ENCODE measurements at places on chromosomes 4 and X.

GRCh38 chr4:25788703-25789238, 74.0 kb downstream of the SEL1L3 start:
- no peak for DNase-seq

- DNase-seq = no peak
Observed at GRCh38 chr4:3532751-3533422, 665 bp upstream of the LRPAP1 start.

GRCh38 chr4:119707336-119707735, 78.7 kb upstream of the PDE5A start:
- no peak for DNase-seq

DNA sequence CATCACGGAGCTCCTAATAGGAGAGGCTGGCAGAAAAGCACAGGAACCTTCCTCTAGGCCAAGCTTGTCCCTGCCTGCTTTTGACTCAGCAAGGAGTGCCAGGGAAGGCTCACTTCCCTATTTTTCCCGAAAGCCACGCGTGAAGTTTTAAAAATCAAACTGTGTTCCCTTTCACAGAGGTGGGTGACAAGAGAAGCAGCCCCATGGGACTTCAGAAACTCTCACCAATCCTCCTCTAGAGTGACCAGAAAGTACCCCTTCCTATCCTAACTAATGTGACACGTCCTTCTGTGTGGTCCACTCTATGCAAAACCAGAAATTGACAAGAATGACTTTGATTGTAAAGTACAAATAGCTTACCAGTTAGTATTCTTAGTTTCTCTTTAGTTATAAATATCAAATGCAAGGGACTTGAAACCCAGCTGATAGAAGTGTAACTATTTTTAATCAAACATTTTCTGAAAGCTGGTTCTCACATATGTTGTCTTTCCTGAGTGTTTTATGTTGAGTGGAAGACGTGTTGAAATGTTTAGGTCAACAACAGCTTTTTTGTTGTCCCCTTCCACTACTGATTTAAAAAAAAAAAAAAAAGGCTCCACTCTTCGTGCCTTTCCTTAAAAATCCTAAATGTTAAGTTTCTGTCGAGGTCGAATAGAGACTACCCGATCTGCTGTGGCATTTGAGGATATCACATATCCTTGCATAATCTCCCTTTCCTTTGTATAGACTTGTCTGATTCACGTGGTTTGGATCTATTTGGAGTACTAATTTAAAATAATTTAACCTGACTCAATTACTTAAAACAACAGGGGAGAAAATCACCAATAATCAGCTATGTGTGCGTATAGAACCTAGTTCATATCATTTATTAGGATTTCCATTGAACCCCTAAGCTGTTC, 42.1 kb downstream of the NFKB1 start:
- DNase-seq = no peak

DNA sequence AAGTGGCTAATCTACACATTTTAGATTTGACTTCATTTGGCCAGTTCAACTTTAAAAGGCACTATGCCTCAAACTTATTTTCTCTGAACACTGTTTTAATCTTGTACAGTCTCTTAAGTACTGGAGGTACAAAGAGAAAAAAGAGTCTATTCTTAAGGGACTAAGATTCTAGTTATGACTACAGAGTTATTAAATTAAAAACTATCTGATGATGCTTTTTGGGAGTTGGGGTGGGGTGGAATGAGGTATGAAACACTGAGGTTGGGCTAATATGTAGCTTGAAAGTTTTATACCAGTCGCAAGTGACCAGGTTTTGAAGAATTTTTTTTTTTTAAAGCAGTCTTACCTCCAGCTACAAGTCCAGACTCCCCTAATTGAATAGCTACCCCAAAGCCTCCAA, 17.7 kb upstream of the GPR34 start:
- no peak for DNase-seq

DNA sequence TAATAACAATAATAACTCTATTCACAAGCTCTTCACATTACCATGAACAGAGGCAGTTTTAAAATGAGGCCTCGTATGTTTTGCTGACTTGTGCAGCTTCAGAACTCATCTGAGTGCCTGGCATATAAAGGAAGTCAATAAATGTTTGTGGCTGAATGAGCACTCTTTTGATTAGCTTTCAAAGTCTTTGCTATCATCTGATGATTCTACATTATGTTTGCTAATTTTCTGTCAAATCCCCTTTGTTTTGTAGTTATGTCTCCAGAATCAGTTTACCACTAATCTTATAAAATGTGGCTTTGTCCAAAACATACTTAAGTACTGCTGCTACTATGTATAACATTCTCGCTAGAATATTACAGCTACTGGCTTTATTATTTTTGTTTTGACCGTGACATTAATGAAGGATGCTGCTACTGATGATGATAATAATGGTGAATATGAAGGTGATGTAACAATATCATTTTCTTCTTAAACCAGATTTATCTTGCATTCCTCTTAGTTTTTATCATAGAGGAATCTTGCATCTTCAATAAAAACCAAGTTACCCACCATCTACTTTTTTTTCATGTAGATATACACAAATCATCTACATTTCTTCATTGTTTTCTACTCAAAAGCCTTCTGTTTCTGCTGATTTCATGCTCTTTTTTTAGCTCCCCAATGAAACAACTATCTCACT, 384.5 kb downstream of the NAF1 start:
- no peak for DNase-seq

Measured in stimulated activated CD4-positive, alpha-beta T cell treated with anti-CD3 and anti-CD28 coated beads, Interleukin-12 subunit alpha, Interleukin-12 subunit beta, amount 100 ng/mL, for 48 hours (primary cell).